Bone marrow (tissue), 2 donors: ENCODE measurements at places on chromosomes 11 and 22.

GRCh38 chr22:23485490-23485889, 94.6 kb downstream of the IGLL1 start:
- DNase-seq = no peak

DNA sequence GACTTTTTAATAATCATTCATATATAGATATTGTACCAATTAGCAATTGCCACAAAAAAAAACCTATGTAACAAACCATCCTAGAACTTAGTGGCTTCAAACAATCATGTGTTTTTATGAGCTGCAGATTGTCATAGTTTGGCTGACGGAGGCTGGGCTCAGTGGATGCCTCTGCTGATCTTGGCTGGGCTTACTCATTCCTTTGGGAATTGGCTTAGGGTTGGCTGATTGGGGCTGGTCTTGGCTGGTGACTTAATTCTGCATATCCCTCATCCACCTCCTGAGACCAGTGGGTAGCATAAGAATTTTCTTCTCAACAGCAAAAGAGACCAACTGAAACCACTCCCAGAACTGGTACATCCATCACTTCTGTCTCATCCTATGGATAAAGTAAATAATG, 57.9 kb upstream of the PHF21B start:
- no peak for DNase-seq

DNA sequence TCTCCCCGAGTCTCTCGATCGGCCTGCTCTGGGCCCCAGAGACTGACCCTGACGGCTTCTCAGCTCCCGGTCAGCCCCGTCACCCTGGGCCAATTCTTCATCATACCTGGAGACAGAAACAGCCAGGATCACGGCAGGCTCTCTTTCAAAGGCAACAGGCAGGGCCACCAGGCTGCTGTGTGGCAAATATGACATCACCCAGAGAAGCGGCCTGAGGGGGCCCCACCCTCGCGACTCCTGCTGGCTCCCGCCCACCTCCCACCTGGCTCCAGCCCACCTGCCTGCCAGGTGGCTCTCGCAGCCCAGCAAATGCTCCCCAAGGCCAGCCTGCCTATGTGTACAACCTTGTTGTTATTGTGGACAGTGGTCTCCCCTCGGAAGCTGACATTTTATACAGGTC, 24.9 kb upstream of the PACSIN2 start:
- no peak for DNase-seq

GRCh38 chr22:40509401-40510134, 127.0 kb downstream of the MRTFA start:
- DNase-seq = peak; percentile 43

GRCh38 chr11:81303038-81303664, 1430.5 kb downstream of the FAM181B start:
- no peak for DNase-seq

DNA sequence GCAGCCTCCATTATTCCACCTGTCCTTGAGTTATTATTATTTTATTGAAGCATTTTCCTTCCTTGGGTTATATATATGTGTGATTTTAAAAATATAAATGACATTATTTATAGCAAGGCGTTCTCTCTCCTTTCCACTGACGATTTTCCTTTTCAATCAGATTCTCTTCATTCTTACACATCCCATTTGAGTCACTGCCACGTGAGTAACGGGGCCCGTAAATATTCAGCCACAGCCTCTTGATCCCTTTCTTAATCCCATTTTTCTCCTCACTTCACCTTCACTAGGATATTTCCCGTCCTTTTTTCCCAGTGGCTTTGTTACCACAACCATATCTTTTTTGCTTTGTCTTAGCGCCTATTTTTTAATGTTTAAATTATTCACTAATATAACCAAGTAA, 396.2 kb downstream of the NTM start:
- no peak for DNase-seq

GRCh38 chr11:86201371-86201884, 43.1 kb upstream of the EED start:
- no peak for DNase-seq

DNA sequence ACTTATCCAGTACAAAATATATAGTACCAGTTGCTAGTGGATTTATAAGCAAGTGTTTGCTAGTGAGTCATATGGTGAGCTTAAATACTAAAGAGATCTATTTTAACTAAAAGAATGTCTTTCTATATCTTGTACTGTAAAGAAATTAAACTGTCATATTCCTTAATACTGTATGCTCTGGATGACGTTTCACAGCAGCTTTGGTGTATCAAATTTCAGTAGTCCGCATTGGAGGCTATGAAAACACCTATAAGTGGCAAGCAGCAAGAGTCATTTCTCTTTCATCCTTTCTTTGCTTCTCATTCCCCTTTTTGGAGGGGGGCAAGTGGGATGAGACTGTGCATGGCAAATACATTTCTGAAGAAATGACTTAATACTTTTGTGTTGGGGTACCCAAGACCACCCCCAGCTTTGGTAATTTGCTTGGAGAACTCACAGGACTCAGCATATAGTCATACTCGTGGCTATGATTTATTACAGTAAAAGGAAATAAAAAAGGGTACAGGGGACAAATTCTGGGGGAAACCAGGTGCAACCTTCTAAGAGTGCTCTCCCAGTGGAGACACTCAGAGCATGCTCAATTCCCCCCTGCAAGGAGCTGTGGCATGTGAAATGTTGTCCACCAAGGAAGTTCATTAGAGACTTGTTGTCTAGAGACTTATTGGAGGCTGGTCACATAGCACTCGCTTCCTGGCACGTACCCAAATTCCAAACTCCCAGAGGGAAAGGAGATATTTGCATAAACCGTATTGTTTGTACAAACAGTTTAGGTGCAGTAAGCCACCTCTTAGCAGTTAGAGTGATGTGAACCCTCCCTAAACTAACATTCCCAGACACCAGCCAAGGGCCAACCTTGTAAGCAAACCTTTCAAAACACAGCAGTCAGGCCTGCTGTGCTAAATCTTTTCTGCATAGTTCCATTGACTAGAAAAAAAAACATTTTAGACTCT, 210.8 kb downstream of the PGR start:
- DNase-seq = no peak

GRCh38 chr22:47409539-47410275, 647.3 kb downstream of the TBC1D22A start:
- no peak for DNase-seq

DNA sequence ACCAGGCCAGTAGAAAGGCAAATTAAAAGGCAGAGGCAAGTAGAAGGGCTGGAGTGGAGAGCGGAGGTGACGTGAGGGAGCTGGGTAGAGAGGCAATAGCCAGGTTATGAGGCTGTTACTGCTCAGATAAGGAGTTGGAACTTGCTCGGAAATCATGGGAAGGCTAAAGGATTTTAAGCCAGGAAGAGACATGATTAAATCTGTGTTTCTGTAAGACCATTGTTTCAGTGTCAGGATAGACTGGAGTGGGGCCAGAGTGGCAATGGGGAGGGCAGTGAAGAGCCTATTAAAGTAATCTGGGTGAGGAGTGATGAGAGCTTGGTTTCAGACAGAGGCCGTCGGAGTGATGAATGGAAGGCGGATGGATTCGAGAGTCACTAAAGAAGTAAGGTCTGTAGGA, 39.0 kb downstream of the GRAMD1B start:
- no peak for DNase-seq

GRCh38 chr22:35686298-35686697, 31.4 kb upstream of the APOL5 start:
- no peak for DNase-seq

DNA sequence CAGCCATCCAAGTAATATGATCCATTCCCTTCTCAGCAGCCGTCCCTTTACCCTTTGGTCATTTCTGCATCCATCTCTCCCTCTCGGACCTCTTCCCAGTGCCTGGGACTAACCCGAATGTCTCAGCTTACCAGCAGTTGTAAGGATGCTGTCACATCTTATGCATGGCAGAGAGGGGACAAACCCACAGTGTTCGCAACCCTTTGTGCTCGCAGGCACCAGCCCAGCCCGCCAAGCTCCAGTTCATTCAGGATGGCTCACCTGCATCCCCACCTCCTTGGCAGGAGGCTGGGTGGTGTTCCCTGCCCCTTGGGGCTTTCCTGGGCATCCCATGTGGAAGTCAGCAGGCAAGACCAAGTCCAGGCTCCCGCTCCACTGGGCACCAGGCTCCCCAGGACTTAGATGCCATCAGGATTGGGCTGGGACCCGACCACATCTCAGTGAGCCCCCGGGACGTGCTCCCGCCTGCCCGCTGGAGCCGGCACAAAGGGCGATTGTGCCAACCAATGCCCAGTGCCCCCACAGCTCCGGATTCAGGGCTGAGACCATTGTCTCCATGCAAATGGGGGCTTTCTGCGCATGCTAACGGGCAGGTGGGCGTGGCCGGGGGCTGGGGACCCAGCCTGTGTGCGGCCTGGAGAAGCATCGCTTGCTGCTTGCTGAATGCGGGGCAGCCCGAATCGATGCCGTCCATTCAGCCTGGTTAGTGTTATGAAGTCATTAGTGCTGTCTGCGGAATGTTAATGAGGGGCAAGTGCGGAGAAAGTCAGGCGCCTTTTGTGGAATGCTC, 108.6 kb downstream of the KCNQ1OT1 start:
- no peak for DNase-seq

DNA sequence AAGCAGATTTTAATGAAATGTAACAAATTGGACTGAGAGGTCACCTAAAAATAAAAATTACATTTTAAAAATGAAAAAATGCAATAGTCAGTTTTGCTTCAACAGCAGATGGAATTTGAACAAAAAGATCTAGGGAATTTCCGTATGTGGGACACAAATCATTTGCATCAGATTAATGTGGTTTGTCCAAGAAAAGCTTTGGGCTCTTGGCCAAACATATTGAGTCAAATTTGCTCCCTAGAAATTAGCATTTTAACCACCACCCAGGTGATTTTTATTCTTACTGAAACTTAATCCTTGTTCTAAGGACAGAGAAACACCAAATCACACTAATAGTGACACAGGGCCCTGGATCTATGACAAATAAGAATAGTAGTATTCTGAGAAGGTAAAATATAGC, 1477.8 kb downstream of the FAM181B start:
- DNase-seq = no peak

DNA sequence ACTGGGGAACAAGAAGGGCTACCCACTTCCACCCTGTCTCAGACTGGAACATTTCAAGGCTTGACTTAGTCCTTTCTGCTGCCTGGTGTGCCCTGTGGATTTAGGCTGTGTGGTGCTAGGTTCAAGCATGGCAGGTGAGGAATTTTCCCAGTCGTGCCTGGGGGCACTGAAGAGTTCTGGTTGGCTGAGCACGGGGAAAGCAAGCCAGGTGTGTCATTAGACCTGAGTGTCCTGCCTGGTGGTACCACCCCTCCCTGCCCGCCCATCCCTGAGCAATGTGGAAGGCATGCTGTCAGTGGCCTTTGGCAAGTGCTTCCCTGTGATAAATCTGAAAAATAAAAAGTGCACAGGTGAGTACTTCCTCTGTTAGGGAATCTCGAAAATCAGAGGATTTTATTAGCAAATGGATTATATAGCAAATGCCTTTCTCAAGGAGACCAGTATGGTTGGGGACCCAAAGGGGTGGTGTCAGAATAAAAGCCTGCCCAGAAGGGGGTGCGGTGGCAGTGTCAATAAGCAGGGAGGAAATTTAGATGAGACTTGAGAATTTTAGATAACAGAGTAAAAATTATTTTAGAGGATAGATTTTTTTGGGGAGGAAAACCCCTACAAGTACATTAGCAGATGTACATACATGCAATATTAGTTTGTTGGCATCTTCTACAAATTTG, 22.8 kb downstream of the TEAD1 start:
- no peak for DNase-seq

- no peak for DNase-seq
These were observed 22.0 kb downstream of the CELSR1 start for GRCh38 chr22:46515208-46516111.

DNA sequence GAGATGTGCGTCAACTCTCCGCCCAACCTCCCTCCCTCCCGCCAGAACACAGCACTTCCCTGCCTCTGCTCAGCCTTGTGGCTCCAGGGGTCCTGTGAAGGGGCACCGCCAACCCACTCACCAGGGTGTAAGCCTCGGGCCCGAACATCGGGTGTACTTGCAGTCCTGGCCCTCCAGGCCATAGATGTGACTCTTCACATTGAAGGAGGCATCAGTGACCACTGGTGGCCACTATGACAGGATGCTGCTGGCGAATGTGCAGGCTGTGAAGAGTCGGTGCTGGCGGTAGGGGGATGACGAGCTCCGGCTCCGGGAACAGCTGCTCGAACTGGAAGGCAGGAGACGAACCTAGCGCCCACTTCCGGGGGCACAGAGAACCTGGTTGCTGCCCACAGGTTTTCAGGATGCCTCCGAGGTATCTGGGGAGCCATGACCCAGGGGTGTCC, 97.4 kb downstream of the MED15 start:
- no peak for DNase-seq

- no peak for DNase-seq
These were observed 1.7 kb downstream of the MOB2 start for GRCh38 chr11:1484695-1485503.

- DNase-seq = no peak
These were observed 558.6 kb downstream of the NTM start for GRCh38 chr11:131928992-131929391.

- no peak for DNase-seq
These were observed 57.2 kb upstream of the FAM181B start for GRCh38 chr11:82790723-82791484.

DNA sequence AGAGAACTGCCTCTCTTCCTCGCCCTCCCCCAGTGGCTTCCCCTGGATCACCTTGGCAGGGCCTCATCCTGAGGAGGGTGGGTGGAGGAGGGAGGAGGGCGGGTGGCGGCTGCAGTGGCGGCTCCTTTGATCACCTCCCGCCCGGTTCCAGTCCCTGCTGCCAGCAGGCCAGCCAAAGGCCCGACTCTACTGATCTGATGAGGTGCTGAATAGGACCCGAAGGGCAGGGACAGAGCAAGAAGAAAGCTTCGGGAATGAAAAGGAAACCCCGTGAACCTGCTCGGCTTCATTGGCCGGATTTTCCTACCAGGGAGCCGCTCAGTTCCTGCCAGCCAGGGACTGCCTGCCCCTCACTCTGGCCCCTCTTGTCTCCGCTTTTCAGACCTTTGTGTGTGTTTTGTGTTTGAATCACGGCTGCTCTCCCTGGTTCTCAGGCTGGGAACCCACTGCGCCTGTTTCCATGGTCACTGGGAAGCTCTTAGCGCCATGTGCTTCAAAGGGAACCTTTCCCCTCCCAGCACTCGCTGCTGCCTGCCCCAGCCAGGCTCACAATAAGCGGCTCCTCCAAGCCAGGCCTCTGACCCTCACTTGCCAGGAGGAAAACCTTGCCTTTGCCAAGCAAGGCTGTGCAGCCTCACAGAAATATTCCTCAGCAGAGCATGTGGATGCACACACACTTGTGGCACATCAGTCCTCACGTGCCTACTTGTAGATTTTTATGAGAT, 56.8 kb downstream of the C22orf31 start:
- DNase-seq = no peak

DNA sequence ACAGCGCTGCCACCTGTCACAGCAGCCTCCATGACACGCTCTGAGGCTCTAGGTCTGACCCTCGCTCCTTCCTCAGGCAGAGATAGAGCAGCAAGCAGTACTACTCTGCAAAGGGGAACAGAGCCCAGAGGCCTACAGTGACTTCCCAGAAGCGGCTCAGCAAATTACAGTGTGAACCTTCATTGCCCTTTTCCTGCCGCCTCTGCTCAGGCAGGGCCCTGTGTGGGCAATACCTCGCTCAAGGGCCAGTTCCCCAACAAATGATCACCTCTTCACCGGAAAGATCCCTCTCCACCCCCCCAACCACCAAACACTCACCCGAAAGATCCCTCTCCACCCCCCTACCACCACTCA, 12.3 kb downstream of the KIAA0930 start:
- no peak for DNase-seq

GRCh38 chr11:63599211-63600122, 14.8 kb downstream of the PLAAT3 start:
- no peak for DNase-seq
